Endothelial cell of umbilical vein (primary cell): ENCODE measurements at places on chromosomes 12 and 14. TPM values are rescaled to one million over a fixed set of nuclear protein-coding genes. Genes with fewer than 3 reads are reported as not detected.

DNA sequence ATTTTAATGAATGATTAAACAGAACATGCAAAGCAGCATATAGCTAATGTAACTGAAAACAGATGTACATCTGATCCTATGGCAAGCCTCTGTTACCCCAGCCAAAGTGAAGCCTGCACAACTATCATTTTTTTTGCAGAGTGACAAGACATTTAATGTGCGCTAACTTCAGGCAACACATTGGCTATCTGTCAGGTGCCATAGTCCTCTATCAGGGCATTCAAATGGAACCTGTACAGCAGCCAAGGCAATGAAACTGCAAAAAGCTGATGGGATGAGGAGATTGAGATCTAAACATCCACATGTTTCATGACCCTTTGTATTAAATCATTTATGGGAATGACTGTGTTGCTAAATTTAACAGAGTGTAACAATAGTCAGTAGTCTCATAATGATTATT is 1088.5 kb upstream of the TMEM132C start:
- no peak overlapping the region for H3K4me3 ChIP-seq
- H3K4me1 ChIP-seq, result no peaks in the 10 kb centered on the region
- H3K27ac ChIP-seq, result no peak overlapping the region
- H3K36me3 ChIP-seq, result no peaks in the 10 kb centered on the region
- H3K27me3 ChIP-seq, result no peaks in the 10 kb centered on the region

DNA sequence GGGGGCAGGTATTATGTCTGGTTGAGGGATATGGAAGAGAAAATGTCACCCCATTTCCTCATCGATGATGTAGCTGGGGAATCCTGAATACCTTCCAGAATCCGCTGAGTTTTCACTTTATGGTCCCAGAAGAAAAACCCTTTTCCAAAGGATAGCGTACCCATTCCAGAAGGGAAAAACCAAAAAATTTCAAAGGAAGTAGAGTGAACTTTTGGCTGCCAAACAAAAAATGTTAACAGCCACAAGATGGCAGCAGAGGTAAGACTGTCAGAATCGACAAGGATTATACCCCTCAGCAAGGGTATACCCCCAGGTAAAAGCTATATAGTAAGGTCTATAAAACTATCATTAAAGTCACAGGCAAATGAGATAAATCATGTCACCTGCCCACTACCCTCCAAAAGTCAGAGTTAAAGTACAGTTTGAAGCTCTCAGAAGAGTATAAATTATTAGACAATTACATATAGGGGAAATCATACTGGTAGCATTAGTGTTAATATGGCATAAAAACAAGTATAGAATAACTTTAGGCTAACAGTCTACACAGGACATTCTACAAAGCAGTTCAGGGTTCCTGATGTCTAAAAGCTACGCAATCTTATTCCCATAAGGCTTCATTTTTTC is 18.0 kb downstream of the ACIN1 start:
- H3K36me3 ChIP-seq, result peaks cover 46% of the 10 kb centered on the region
- H3K27me3 ChIP-seq, result no peaks in the 10 kb centered on the region
- peak; percentile 49 for DNase-seq
- H3K27ac ChIP-seq, result no peak overlapping the region
- peaks cover 27% of the 10 kb centered on the region for H3K4me1 ChIP-seq

- no peak for DNase-seq
- H3K36me3 ChIP-seq, result no peaks in the 10 kb centered on the region
- H3K27me3 ChIP-seq, result no peaks in the 10 kb centered on the region
Observed at GRCh38 chr12:28568704-28569103, 378.4 kb downstream of the CCDC91 start.

GRCh38 chr14:101334656-101335055 is 226.6 kb upstream of the DIO3 start:
- no peak overlapping the region for H3K27ac ChIP-seq
- no peak overlapping the region for H3K4me3 ChIP-seq
- no peak for DNase-seq
- H3K4me1 ChIP-seq, result no peaks in the 10 kb centered on the region

DNA sequence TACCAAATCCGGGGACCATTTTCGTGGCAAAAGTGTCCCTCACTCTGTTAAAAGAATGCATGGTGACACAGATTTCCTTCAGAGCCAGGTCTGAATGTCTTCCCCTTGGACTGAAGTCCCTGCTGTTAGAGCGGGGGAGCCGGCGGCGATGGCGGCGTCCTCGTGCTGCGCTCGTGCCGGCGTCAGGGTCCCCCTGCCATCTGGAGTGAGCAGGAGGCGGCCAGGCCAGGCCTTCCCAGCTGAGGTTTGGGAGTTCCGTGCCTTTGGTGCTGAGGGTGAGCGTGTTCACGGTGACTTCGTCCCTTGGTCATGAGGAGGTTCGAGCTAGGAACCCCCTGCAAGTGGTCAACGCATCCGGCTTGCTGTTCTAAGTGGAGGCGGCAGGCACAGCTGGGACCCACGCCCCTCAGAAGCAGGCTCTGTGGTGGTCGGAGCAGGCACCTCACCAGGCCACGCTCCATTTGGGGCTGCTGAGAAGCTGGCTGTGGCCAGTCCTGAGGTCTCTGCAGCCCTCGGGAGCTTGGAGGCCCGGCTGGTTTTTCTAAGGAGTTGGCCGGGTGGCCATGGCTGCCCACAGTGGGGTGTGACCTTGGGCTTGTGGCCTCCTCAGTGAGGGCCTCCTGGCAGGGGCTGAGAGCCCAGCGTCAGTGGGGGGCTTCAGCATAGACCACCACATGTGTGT is 9.5 kb downstream of the ZFYVE21 start:
- H3K4me3 ChIP-seq, result no peak overlapping the region
- H3K4me1 ChIP-seq, result no peaks in the 10 kb centered on the region
- no peak overlapping the region for H3K27ac ChIP-seq
- no peaks in the 10 kb centered on the region for H3K36me3 ChIP-seq
- DNase-seq, result no peak

DNA sequence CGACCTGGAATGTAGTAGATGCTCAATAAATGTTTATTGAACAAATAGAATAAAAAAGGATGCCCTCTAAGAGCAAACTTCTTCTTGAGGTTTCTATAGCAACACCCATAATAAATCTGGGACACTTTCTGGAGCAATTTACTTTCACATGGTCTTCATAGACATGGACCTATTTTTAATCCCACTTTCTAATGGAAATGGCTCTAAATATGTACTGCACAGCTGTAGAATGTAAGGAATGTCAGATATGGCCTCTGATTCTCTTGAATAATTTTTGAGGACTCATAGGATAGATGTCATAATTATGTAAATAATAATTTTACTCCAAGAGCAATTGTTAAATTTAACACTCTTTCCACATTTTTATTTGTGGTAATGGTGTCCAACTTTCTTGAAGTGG is 133.5 kb upstream of the DAAM1 start:
- no peaks in the 10 kb centered on the region for H3K4me1 ChIP-seq
- no peak overlapping the region for H3K4me3 ChIP-seq
- no peak overlapping the region for H3K27ac ChIP-seq
- peaks cover 2% of the 10 kb centered on the region for H3K27me3 ChIP-seq
- H3K36me3 ChIP-seq, result no peaks in the 10 kb centered on the region

GTF2H3 gene
- 17.8 and 19.3 TPM in 2 replicates for polyA plus RNA-seq

STXBP6 gene
- polyA plus RNA-seq, result 0.06 TPM in 1 of 2 replicates, not detected in the other

BDKRB2 gene
- 0.08 and 0.22 TPM in 2 replicates for polyA plus RNA-seq

ST8SIA1 gene
- polyA plus RNA-seq, result not detected in 2 replicates

ZNF385A gene
- 1.6 and 2.3 TPM in 2 replicates for polyA plus RNA-seq
